ENCODE measurements at places on chromosomes 7 and 10. TPM values are rescaled to one million over a fixed set of nuclear protein-coding genes. Genes with fewer than 3 reads are reported as not detected.

GRCh38 chr10:74738052-74738451 lies 88.3 kb upstream of the KAT6B start:
- DNase-seq, result peak; percentile 11
- no peaks in the 10 kb centered on the region for H3K36me3 ChIP-seq
- H3K4me1 ChIP-seq, result no peaks in the 10 kb centered on the region
- H3K27ac ChIP-seq, result no peak overlapping the region

SSC4D gene
- 0.42 TPM for total RNA-seq

ZNF853 gene
- not detected for total RNA-seq

NXPH1 gene
- total RNA-seq, result not detected

SNX8 gene
- total RNA-seq, result 31.2 TPM

DNA sequence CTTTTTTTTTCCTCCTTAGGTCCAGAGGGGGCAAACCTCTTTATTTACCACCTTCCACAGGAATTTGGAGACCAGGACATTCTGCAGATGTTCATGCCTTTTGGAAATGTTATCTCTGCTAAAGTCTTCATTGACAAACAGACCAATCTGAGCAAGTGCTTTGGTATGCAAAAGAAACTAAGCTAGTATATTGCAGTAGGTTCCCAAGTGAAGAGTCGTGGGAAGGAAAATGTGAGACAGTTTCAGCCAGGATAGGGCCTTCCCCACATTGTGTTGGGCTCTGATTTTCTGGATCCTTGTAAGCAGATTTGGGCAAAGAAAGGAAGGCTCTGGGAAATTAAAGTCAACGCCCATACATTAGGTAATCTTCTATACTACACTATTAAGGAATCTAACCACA lies 285.6 kb downstream of the USP6NL start:
- no peaks in the 10 kb centered on the region for H3K4me1 ChIP-seq
- H3K27me3 ChIP-seq, result no peaks in the 10 kb centered on the region
- H3K4me3 ChIP-seq, result no peak overlapping the region
- no peaks in the 10 kb centered on the region for H3K36me3 ChIP-seq

DNAJC12 gene
- total RNA-seq, result 9.5 TPM

GRCh38 chr7:128166603-128167041 lies 74.5 kb upstream of the LEP start:
- no peaks in the 10 kb centered on the region for H3K36me3 ChIP-seq
- peaks cover 14% of the 10 kb centered on the region for H3K4me1 ChIP-seq
- H3K4me3 ChIP-seq, result peak overlapping the region; percentile 45
- no peak for DNase-seq
- H3K27me3 ChIP-seq, result peaks cover 36% of the 10 kb centered on the region
- no peak overlapping the region for H3K27ac ChIP-seq

DNA sequence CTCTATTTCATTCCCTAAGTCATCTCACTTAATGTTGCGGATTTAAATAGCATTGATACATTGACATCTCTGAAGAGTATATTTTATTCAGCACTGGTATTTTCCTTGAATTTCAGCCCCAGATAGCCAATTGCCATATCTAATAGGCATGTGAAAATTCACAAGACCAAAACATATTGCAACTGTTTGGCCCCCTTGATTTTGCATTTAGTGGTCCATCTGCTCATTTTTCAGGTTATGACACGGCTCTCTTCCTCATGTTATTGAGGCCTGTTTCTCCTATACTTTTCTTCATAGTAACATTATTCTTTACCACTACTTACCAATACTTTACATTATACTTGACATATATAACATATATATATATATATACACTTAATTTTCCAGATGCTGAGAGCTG lies 43.7 kb downstream of the MKLN1 start:
- H3K4me3 ChIP-seq, result no peak overlapping the region
- H3K27me3 ChIP-seq, result no peaks in the 10 kb centered on the region
- H3K36me3 ChIP-seq, result peaks cover 5% of the 10 kb centered on the region
- H3K4me1 ChIP-seq, result peaks cover 33% of the 10 kb centered on the region
- H3K27ac ChIP-seq, result no peak overlapping the region

GRCh38 chr7:82226191-82226590 lies 217.4 kb downstream of the CACNA2D1 start:
- no peaks in the 10 kb centered on the region for H3K36me3 ChIP-seq
- no peaks in the 10 kb centered on the region for H3K4me1 ChIP-seq
- H3K27ac ChIP-seq, result no peak overlapping the region
- DNase-seq, result no peak
- H3K4me3 ChIP-seq, result no peak overlapping the region

DNA sequence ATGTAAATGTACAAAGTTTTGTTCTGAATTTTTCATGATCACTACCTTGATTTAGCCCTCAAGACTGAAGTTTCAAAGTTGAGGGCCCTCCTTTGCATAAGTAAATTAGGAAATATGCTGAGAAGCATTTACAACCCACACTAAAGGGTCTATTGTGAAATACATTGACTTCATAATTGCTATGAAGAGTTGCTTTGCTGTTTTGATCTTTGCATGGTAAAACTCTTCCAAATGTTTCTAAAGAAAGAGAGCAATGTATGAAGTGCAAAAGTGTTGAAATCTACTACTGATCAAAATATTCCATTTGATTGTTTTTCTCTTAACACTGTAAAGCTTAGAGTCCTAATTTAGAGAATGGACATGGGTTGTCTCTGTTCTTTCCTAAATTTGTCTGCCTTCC lies 77.2 kb downstream of the C7orf25 start:
- DNase-seq, result no peak
- no peak overlapping the region for H3K4me3 ChIP-seq
- no peaks in the 10 kb centered on the region for H3K36me3 ChIP-seq
- no peak overlapping the region for H3K27ac ChIP-seq
- peaks cover 16% of the 10 kb centered on the region for H3K4me1 ChIP-seq

EN2 gene
- total RNA-seq, result not detected

PDK4 gene
- 1.3 TPM for total RNA-seq

DNA sequence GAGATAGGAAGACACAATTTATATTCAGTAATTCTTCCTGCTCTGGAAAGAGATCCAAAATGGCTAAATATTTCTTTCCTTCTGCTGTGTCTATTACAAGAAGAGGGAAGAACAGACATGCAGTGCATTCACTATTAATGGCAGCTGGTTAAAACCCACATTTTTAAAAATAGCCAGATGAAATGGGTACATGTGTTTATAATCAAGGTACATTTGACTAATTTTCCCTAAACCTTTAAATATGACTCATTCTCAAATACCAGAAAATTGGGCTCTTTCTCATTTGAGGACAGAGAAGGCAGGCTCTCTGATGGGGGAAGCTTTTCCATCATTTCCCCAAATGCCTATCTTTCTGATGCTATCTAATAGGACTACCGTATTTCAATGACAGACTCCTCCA lies 215.7 kb upstream of the HABP2 start:
- H3K27ac ChIP-seq, result no peak overlapping the region
- no peaks in the 10 kb centered on the region for H3K4me1 ChIP-seq
- peaks cover 18% of the 10 kb centered on the region for H3K27me3 ChIP-seq
- no peak overlapping the region for H3K4me3 ChIP-seq
- no peak for DNase-seq

- H3K4me1 ChIP-seq, result no peaks in the 10 kb centered on the region
- peaks cover 86% of the 10 kb centered on the region for H3K36me3 ChIP-seq
- no peak overlapping the region for H3K27ac ChIP-seq
These were observed 28.8 kb downstream of the ABRAXAS2 start for GRCh38 chr10:124830445-124830844.

DNA sequence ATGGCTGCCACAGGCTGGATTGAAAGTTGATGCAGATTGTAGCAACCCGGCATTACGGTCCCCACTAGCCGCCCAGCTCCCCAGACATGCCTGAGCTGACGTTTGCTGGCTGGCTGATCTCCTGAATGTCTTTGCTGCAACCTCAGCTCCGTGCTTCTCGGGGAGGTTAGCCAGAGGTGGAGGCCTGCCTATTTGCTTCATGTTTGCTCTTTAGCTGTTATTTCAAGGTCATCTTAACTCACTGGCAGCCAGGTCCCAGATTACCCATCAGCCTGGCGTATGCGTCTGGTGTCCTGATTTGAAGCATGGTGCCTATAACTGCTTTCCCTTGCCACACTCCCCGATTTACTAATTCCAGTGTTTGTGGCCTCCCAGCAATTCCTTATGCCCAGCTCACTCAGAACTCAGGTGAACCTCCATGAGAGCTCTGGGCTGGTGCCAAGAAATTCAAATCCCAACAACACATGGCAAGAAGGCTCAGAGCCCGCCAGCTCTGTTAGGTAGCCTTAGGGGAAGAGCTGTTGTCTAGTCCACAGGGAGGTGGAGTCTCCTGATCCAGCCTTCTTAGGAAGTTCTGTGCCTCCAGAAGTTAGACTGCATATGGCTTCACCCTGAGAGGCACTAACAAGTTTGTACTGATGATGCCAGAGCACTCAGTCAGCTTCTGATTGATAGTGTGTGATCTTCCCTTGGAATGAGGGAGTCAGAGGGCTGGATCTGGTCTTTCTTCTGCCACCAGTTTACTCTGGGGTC lies 69.7 kb upstream of the EXOC4 start:
- no peaks in the 10 kb centered on the region for H3K4me1 ChIP-seq
- H3K4me3 ChIP-seq, result no peak overlapping the region
- no peak overlapping the region for H3K27ac ChIP-seq
- DNase-seq, result peak; percentile 5
- no peaks in the 10 kb centered on the region for H3K36me3 ChIP-seq

- peaks cover 7% of the 10 kb centered on the region for H3K36me3 ChIP-seq
- H3K27ac ChIP-seq, result no peak overlapping the region
- no peak overlapping the region for H3K4me3 ChIP-seq
- H3K27me3 ChIP-seq, result no peaks in the 10 kb centered on the region
These were observed 41.2 kb downstream of the NCAPG2 start for GRCh38 chr7:158663428-158663741.

SPDYE2B gene
- not detected for total RNA-seq

- H3K27ac ChIP-seq, result no peak overlapping the region
- peaks cover 11% of the 10 kb centered on the region for H3K4me1 ChIP-seq
- peak; percentile 57 for DNase-seq
- H3K4me3 ChIP-seq, result no peak overlapping the region
- no peaks in the 10 kb centered on the region for H3K27me3 ChIP-seq
These were observed 1126.4 kb upstream of the GHITM start for GRCh38 chr10:83012866-83013265.

ARHGEF35 gene
- total RNA-seq, result 0.93 TPM

NME8 gene
- 1.5 TPM for total RNA-seq

- H3K27ac ChIP-seq, result no peak overlapping the region
- no peak overlapping the region for H3K4me3 ChIP-seq
- no peaks in the 10 kb centered on the region for H3K27me3 ChIP-seq
- peaks cover 17% of the 10 kb centered on the region for H3K4me1 ChIP-seq
These were observed 75.8 kb downstream of the MPLKIP start for GRCh38 chr7:40058636-40059035.

- H3K27ac ChIP-seq, result no peak overlapping the region
- H3K27me3 ChIP-seq, result no peaks in the 10 kb centered on the region
- no peaks in the 10 kb centered on the region for H3K36me3 ChIP-seq
- H3K4me3 ChIP-seq, result no peak overlapping the region
- peaks cover 5% of the 10 kb centered on the region for H3K4me1 ChIP-seq
- no peak for DNase-seq
These were observed 48.6 kb downstream of the DGKI start for GRCh38 chr7:137798073-137798763.
